ENCODE measurements at places on chromosomes 11 and 22.

- no peak for DNase-seq
Observed at GRCh38 chr11:11069841-11070835, 212.3 kb upstream of the ZBED5 start.

- no peak for DNase-seq
Observed at GRCh38 chr22:36027935-36028645, 534 bp downstream of the RBFOX2 start.

- DNase-seq = no peak
Observed at GRCh38 chr11:59891781-59892181, 13.2 kb downstream of the OOSP3 start.

GRCh38 chr22:19758896-19759426 is 1.6 kb upstream of the TBX1 start:
- no peak for DNase-seq

DNA sequence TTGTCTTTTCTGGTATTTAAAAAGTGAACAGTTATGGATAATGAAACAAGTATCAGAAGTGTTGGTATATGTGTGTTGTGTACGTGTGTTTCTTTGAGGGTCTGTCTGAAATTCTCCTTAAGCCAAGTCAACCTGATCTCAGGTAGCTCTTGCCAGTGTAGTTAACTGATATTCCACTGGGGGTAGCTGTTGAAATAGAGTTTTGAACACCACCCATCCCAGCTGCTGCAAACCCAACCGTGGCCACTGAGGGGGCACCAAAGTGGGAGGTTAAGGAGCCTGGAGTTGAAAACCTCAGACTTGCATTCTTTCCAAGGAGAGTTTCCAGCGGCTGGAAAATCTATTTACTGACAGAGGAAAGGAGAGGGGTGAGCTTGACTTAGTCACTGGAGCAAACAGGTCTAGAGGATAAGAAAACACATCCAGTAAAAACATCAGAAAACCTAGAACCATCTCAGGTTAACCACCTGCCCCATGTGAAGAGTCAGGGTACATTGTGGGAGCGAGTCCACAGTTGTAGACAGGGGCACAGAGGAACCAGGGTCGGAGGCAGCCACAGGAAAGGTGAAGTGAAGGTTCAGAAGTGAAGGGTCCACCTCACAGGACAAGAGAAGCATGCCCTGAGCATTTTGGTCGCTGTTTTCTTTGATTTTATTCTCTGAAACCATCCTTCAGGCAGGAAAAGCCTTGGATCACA is 8.8 kb upstream of the CUL5 start:
- DNase-seq = peak; percentile 62

GRCh38 chr22:28348613-28349609 is 330.7 kb downstream of the TTC28 start:
- DNase-seq = peak; percentile 35

GRCh38 chr11:75182664-75183063 is 31.8 kb downstream of the SLCO2B1 start:
- no peak for DNase-seq

- no peak for DNase-seq
Observed at GRCh38 chr11:35344681-35345574, 74.4 kb downstream of the SLC1A2 start.

DNA sequence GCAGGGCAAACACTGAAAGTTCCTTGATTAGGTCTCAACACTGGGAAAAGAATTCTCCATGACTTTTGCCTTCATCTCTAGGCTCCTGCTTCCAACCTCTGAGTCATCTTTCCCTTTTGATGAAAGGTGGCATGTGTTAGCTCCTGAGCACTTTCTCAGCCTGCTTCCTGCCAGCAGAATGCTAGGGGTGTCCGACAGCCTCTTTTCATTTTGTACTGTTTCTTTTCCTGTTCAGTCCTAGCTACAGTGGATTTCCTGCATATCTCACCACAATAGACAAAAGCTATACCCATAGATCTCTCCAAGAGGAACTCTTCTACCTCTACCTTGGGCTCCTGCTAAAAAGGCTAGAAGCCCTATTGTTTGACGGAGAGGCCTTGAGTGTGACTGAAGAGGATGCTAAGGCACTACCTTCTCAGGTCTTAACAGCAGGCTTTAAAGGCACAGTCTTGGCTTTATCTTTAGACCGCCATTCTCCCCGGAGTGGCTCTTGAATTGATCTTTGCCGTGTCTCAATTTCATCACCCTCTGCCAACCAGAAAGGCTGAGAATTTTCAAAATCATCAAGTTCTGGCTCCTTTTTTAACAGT is 145.5 kb downstream of the RBFOX2 start:
- DNase-seq = no peak

- no peak for DNase-seq
Observed at GRCh38 chr22:48431536-48432315, 1395.9 kb downstream of the BRD1 start.

GRCh38 chr22:22109693-22110466 is 127.3 kb upstream of the TOP3B start:
- no peak for DNase-seq

GRCh38 chr11:118142809-118143208 is 9.8 kb downstream of the SCN4B start:
- no peak for DNase-seq

DNA sequence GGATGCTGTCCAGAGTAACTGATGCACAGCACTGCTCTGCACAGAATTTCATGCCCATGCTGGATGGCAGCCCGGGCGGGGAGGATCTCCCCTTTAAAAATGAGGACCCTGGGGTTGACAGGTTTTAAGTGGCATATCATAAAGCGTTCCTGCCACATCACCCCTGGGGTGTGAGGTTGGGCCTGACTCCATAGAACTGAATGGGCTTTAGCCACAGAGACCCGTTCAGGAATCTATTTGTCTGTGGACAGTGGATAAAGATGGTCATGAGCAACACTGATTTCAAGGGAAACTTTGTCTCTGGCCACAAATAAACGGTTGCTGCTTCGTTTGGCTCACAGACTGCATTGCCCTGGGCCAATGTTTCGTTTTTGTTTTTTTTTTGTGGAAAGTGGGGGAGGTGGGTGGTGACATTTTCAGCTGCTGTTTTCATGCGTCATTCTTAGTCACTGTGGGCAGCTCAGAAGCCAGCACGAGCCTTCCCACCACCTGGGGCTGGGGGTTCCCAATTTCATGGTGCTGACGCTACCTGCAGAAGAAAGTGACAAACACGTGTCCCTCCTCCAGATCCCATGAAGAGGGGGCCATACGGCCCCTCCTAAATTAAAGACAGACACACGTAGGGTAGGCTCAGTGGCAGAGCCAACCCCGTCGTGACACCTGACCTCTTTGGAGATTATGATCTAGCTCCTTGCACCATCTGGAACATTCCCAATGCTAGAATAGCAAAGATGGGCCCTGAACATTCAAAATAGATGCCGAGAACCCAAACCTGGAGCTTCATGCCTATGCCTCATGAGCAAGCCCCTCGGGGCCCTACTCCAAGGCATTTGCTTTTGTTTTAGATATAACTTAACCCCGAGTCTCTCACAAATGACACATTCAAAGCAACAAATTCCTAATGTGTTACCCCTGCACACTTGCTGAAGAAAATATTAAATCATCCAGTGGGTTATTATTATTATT is 54.8 kb upstream of the PHF21B start:
- no peak for DNase-seq

DNA sequence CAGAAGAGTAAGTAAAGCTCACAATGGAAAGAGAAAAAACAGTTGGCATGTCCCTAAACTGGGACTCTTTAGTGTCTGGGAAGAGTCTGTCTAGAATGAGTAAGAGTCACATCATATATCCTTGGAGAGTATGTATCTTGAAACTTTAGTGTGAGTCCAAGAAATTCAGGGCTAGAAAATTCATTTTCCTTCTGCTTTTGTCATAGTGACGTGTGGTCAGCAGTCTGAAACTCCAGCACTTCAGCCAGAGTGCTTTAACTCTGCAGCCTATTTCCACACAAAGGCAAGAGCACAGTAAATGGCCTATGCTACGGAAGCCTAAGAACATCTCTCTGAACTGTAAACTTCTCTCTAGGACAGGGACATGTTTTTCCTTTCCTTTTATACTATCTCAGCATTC is 174.1 kb downstream of the FAM181B start:
- no peak for DNase-seq

DNA sequence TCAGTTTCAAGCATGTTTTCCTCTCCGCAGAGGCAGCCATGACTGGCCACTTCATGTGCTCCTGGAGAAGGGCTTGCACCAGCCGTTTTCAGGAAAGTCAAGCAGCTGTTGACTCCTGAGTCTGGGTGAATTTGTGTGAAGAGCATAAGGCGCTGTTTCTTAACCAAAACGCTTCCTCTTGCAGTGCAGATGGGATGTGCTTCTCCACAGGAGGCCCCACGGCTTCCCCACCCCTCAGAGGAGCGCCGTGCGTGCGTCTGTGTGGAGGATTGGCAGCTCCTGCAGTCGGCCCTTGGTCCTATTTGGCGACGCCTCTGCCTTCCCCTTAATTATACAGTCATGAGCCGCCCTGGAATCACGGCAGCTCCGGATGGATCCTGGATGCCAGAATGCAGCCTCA is 54.1 kb upstream of the B3GAT1 start:
- DNase-seq = no peak

DNA sequence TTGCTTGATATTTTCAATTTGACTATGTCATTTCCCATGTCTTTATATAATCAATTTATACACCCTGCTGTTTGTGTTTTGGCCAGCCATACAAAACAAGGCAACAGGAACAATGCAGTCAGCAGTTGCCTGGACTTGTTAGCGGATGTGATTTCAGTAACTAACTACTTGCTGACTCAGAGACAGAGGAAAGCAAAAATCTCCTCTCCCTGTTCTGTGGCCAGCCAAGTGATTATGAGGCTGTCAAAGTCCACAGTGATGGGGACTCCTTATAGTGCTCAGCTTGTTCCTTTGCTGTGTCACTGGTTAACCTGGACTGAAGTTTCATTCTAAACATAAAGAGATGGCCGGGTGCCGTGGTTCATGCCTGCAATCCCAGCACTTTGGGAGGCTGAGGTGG is 32.6 kb upstream of the APLP2 start:
- no peak for DNase-seq

DNA sequence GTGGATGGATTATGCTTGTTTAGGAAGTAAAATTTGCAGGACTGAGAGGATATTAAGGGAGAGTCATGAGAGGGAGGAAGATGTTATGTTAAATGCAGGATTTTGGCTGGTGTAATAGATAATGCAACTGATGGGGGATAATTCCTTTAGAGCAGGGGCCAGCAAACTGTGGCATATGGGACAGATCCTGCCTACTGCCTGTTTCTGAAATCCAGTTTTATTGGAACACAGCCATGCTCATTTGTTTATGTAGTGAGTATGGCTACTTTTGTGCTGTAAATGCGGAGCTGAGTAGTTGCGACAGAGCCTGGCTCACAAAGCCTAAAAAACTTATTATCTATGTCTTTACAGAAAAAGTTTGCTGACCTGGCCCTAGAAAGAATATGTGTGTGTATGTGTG is 66.6 kb upstream of the MPPED2 start:
- no peak for DNase-seq

DNA sequence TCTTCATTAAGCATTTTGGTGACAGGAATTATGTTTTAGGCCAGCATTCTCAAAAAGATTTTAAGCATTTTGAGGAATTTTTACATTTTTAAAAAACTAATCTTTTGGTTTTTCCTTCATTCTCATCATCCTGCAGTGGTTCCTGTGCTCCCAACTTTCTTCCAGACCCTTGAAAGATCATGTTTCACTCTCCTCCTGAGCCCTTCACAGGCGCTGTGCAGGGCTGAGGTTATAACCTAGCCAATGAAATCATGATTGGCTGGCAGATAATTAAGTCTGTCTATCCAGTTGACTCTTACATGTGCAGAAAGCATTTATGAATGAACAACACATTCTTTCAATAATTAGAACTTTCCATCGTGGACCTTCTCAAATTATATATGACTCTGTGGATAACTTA is 226.3 kb downstream of the DDX10 start:
- DNase-seq = no peak
